ENCODE measurements at places on chromosomes 3 and 15.
A peak's percentile ranks its signal among the peaks of the same experiment; 100 is the strongest.

DNA sequence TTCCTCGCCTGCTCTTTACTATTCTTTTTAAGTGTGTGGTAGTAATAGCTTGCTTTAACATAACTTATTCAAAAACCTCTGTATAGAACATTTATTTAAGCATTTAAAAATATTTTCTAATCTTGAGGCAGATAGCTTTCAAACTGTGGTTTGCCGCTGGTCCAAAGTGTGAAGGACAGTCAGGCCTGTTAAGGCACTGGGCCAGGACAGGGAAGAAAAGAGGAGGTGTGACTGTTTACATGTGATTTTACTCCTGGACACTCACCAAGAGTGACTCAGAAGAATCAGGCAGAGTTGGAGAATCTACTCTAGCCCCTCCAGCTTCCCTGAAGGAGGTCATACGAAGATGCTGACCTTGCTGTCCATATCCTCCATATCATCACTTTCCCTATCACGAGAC is 44.7 kb downstream of the CEP152 start:
- DNase-seq, result peak; percentile 71

DNA sequence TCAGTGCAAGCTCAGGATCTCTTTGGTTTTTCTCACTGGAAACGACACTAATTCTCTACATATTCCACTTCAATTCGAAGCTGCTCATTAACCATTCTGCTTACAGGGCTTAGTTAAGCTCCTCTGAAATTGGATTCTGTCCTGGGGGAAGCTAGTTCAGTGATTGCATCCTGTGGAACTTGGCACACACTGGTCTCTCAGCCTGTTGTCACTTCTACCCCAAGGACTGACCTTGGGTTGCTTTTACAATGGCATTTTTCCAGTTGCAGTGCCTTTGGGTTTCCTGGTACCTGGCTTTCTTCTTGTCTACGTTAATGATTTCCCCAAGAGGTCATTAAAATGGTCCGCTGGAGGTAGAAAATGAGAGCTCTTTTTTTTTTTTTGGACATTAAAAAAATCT is 33.3 kb upstream of the GABRB3 start:
- DNase-seq, result peak; percentile 61

GRCh38 chr15:56759450-56759845 is 26.1 kb upstream of the ZNF280D start:
- DNase-seq, result peak; percentile 19

DNA sequence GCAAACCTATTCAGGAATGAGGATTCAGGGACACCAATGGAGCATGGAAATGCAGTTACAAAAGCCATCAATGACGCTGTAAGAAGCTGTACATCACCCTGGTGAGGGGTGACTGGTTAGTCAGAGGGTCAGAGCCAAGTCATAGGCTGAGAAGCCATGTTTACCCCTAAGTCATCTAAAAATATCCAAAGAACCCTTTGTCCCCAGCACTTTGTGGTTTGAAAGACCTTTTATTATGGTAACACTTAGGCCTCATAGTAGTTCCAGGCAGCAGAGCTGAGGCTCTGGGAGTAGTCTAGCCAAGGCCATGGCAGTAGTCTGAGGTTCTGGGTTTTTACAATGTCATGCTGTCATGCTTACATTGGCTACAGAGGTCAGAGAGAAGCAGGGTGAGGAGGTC is 131.2 kb downstream of the CTNNB1 start:
- DNase-seq, result no peak

DNA sequence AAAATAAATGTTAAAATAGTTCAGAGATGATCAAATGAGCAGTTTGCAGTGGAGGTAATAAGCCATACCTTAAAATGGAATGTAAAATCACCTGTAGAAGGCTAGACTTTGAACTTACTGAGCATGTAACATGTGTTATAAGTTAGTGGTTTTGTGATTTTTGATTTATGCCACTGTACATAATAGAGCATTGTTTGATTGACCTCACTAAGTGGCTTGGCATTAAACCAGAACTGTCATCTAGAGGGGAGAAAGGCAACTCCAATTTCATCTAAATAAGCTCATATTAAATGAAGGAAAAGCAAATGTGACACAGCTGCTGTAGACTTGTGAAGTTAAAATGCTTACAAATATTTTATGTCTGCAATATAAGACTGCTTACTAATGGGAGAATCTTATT is 387.9 kb downstream of the ZIC1 start:
- no peak for DNase-seq

DNA sequence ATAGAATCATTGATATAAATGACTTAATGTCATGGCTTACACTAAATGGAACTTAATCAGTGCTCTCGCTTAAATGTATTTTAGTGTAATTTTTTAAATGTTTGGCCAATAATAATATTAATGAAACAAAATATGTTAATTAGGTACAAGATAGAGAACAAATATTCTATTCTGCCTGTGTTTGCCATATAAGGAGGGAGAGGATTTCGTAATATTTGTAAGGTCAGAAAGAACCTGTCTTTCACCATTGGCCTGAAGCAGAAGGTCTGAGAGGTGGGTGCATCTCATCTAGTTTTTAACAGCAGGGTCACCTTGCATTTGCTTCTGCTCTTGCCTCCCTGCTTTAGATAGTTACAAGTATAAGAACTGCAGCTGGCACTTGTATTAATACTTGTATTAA is 2.5 kb downstream of the GPR87 start:
- no peak for DNase-seq

DNA sequence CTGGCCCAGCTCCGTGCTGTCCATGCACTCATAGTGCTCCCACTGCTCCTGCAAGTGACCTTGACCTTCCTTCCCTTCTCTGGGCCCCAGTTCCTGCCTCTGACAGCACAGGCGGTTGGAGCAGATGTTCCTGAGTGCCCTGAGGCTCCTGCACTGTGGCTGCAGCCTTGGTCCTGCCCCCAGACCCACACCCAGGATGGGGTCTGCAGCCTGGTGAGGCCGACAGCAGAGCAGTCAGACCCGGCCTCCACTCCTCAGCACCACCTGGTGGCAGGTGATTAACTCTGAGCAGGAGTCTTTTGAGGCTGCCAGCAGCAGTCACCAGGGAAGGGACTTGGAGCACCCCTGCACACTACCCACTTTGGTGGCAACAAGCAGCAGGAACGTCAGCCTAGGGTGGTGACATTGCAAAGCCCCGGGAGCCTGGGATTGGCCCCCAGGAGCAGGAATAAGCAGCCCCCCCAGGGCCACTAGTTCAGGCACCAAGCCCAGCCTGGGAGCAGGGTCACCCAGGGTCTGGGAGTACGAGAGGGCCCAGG is 64.6 kb downstream of the CYP11A1 start:
- DNase-seq, result peak; percentile 23

DNA sequence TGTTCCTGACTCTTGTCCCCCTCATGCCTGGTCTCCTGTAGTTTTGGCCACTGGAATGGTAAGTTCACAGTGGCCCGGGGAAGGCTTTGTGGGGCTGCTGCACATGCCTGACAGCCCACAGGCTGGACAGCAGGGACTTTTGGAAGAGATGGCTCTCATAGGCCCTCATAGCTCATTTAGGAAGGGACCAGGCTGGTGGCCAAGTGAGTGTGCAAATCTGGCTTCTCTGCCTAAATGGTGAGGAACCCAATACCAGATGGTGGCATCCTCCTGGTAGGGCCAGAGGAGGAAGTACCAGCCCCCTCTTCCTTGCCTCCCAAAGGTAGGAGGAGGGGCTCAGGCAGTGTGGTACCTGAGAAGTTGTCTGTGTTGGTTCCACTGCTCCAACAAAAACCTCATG is 25.6 kb downstream of the ALPK3 start:
- no peak for DNase-seq

GRCh38 chr3:186653984-186654383 is 11.8 kb upstream of the HRG start:
- no peak for DNase-seq

- DNase-seq, result no peak
Measured at GRCh38 chr3:99118381-99118780, 216.9 kb upstream of the DCBLD2 start.
